ENCODE measurements at places on chromosomes 6 and 20. TPM values are rescaled to one million over a fixed set of nuclear protein-coding genes. Genes with fewer than 3 reads are reported as not detected.

DNA sequence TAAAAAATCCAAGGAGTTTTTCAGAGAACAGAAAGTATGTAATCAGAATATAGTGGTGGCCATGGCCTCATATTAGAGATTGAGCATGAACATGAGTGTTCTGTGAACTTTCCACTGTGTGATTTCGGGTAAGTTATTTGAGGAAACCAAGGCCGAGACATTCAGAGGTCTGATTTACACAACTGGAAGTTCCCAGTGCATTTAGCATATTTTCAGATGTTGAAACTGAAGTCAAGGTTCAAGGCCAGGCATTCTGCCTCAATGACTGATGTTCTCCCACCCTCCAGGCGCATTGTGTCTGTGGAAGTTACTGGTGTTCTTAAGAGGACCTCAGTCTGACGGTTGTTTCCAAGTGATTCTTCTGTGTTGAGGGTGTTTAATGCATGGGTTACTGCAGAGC lies 26.2 kb downstream of the RNF144B start:
- DNase-seq, result no peak

DNA sequence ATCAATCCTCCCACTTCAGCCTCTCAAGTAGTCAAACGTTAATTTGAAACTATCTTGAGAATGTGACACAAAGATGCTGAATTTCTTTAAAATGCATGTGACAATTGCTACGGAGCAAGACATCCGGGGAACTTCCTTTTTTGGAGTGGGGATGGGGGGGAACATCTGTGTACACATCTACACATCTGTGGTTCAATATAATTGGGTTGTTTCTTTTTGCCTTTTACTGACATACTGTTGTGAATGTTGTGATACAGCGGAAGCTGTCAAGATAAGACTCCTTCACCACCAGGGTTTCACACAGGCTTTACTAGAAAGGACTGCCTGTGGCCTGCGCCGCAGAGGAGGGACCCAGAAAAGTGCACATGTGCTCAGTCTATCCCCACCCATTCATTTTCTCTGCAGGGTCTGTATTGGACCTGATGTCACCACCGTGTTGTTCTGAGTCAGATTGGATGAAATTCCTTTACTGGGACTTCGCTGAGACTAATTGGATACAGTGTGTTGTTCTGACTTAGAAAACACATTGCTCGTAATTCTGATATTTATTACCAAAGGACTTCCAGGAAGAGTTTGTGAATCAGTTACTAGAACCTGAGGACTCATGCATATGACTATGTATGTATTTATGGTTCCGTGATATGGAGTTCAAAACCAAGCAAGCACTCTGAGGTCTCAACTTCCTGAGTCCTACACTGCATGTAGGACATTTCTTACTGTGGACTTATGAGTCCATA lies 98.7 kb upstream of the SGK1 start:
- DNase-seq, result no peak

Gene SIRPD
- total RNA-seq, result not detected

DNA sequence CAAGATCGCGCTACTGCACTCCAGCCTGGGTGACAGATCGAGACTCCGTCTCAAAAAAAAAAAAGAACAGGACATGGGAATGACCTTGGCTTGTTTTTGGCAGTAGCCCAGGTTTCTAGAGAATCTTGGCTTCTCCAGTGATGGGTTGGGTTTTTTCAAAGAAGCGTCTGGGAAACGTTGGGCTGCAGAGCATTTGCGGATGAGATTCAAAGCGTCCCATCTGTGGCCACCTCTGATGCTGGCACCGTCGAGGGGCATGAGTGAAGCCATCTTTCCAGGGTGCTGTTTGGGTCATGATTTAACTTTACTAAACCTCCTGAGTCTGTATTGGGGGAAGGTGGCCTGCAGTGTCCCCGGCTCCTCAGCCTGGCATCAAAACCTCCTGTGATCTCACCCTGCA lies 43.2 kb upstream of the SRF start:
- DNase-seq, result no peak

Gene SCUBE3
- total RNA-seq, result not detected

DNA sequence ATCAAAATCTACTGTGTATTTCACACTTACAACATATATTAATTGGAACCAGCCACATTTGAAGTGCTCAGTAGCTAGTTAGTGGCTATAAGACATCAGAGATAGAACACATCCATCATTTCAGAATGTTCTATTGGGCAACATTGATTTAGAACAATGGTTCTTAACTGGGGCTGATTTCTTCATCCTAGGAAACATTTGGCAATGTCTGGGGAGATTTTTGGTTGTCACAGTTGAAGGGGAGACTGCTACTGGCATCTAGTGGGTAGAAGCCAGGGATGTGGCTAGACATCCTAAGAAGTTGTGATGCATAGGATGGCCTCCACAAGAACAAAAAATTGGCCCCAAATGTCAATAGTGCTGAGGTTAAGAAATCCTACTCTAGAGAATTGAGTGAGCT lies 132.5 kb downstream of the OLIG3 start:
- no peak for DNase-seq

Measured in activated naive CD8-positive, alpha-beta T cell treated with anti-CD3 and anti-CD28 coated beads for 36 hours (primary cell).